Amygdala (tissue), 56 donors: ENCODE measurements at places on chromosomes 3 and 15.

- no peak for DNase-seq
These were observed 16.9 kb downstream of the APOD start for GRCh38 chr3:195566797-195567196.

DNA sequence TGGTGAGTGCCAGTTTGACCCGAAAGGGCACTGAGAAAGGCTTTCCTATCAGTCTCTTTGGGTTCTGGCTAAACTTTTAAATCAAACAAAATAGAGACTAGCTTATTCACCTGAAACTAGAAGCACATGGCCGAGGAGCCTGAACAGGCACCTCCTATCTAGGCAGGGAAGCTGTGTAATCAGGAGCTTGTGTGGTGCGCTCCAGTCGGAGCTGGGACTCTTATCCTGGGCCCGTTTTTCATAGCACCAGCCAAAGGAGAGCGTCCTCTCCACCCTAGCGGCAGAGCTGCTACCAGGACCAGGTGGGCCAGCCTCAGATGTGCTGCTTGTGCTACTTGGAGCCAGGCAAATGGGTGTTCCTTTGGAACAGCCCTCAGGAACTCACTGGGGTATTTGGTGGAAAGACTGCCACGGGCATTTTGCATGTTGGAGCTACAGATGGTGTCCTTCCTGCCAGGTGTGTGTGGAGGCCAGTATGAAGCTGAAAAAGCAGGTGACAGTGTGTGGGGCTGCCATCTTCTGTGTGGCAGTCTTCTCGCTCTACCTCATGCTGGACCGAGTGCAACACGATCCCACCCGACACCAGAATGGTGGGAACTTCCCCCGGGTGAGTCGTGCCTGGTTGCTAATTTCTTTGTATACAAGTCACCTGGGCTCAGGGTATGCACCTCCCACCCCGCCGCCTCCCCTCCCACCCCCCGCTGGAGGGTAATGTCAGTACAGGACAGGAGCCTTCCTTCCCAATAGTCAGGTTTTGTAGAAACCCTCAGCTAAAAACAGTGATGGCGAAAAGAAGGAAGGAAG, 833 bp downstream of the MAN2A2 start:
- DNase-seq: no peak

DNA sequence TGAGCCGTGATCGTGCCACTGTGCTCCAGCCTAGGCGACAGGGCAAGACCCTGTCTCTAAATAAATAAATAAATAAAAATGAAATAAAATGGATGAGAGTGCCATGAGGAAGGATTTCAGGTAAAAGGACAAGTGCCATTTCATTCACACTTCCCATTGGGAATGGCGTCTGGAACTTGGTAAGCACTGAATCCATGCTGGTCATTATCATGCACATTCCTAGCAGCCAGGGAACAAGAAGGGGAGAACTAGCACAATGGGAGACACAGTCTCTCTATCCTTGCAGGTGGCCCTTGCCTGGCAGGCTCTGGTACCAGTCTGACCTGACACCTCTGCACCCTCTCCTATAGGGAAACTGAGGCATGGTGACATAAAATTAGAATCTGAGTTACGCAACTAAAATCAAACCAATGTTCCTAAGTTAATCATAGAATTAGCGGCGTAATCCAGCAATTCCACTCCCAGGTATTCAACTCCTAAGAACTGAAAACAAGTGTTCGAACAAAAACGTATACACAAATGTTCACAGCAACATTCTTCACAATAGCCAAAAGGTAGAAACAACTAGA, 70.8 kb upstream of the MFGE8 start:
- DNase-seq: no peak

- no peak for DNase-seq
These were observed 48.1 kb downstream of the SETMAR start for GRCh38 chr3:4351164-4351855.

GRCh38 chr15:68817304-68818065, 3.2 kb downstream of the ANP32A start:
- peak; percentile 64 for DNase-seq

- no peak for DNase-seq
These were observed 75.3 kb downstream of the ST8SIA2 start for GRCh38 chr15:92468991-92469390.

- DNase-seq: no peak
These were observed 360 bp upstream of the MGA start for GRCh38 chr15:41659855-41660234.

GRCh38 chr3:136567599-136568188, 184.5 kb downstream of the STAG1 start:
- no peak for DNase-seq

- DNase-seq: no peak
These were observed at the start of gene CSTA for GRCh38 chr3:122324871-122325323. TSS of gene CSTA (plus strand) at chr3:122325248. CDS start at chr3:122325293, 45 bp downstream.

- DNase-seq: no peak
These were observed 21.9 kb downstream of the CDV3 start for GRCh38 chr3:133595341-133595740.

DNA sequence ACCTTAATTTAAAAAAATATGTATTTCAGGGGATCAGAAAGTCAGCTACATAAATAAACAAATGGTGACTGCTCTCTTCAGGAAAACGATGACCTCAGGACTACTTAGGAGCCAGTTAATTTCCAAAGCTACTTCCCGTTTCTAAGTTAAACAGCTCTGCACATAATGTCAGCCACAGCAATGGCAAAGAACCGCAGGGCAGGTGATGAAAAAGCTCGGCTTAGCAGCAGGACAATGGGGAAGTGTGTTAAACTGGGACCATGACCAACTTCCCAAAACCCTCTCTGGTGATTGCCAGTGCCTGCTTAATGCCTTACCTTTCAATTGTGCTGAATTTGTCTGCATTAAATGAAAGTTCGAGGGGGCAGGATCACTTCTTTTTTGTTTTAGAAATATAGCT, 258.9 kb downstream of the FHIT start:
- no peak for DNase-seq
